ENCODE measurements at places on chromosomes 12 and 14.

DNA sequence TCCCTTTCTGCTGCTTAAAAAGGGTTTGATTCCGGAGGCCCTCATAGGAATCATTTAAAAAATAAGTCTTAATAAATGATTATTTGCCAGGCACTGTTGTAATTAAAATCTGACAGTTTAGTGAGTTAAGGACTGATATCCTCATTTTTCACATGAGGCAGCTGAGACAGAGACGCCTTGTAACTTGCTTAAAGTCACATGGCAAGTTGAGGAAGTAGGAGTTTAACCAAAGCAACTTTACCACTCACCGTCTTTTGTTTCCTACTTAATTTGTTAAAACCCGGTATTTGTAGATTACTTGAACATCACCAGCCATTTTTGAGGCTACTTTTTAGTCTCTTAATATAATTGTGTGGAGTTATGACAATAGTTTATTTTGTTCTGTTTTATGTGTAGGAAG, 2.4 kb downstream of the TIGAR start:
- DNase-seq: no peak

GRCh38 chr12:47273191-47273626, 193.4 kb upstream of the AMIGO2 start:
- no peak for DNase-seq

DNA sequence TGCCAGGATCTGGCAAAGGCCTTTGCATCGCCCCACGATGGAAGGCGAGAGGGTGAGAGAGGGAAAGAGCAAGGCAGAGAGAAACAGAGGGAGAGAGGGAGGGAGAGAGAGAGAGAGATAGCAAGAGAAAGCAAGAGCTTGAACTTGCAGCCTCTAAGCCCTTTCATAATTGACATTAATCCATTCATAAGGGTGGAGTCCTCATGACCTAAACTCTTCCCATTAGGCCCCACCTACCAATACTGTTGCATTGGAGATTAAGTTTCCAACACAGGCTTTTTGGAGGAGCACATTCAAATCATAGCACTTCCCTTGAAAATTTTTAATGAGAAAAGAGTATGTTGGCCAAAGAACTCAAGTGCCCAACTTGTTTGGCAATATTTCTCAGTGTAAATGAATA, 48.6 kb upstream of the ZDHHC17 start:
- DNase-seq: no peak

DNA sequence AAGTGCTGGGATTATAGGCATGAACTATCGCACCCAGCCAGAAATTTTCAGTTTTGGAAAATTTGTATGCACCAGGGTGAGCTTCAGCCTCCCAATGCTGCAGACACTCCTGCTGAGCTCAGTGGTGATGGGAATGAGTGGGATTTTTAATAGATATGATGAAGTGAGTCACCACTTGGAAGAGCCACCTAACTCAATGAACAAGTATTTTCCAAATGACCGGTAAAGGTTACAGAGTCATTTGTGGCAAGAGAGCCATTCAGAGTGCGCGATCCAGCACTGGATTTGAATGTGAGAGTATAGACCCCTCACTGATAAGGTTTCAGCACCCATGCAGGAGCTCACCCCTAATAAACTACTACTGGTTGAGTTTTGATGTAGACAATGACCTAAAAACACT, 100.7 kb downstream of the PPP2R5C start:
- no peak for DNase-seq

- no peak for DNase-seq
Measured at GRCh38 chr12:76694369-76694768, 69.5 kb upstream of the ZDHHC17 start.

DNA sequence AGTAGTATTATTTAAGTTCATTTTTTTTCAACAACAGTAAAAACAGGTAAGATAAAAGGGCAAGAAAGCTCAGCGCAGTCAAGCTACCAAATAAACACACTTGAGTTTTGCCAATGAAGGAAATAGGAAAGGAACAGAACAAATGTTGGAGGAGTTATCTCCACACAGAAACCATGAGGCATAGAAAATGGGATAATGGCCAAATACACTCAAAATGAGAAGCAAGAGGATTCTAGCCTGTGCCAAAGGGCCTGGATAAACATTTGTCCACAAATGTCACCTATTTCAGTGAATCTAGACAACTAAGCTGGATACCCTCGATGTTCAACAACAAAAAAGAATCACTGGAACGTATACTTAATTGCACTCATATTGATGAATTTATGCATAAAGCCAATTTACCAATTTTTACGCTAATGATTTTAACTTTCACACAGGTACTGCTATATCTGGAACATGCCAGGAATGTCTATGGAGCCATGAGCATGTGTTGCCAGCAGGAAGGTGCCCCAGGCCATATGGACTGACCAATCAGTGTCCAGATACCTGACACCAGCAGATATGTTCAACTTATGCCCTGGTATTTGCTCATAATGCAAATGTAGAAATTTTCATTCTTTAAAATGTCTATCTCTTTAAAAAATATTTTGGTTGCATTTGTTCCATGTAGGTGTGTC, 21.1 kb downstream of the ST8SIA1 start:
- DNase-seq: no peak

GRCh38 chr12:104575442-104576186, 118.9 kb downstream of the CHST11 start:
- DNase-seq: no peak

GRCh38 chr14:100891501-100892445, 11.7 kb downstream of the RTL1 start:
- DNase-seq: no peak

DNA sequence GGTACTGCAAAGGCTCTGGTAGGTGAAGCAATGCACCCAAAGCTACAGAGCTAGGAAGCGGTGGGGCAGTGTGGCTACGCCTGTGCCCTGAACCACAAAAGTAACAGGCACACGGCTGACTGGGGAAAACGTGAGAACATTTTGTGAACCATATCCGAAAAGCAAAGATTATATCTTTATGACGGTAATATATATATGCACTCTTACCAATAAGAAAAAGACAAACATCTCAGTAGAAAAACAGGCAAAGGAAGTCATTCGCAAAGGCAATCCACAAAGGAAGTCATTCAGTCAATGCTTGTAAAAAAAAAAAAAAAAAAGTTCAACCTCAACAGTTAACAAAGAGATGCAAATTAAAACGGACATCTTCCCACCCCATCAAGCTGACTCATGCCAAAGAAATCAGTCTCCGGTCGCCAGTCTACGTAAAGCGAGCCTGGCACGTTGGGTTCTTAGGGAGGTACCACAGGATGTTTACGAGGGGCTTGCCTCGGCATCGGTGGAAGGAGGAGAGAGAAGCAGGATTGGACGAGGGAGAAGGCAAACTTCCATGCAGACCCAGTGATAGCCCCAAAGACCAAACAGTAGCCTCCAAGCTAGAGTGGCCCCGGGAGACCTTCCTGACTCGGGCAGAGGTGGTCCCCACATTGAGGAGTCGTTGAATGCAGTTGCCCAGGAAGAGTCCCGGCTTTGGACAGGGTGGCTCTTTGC, 39.4 kb upstream of the PPP2R5C start:
- DNase-seq: no peak

GRCh38 chr14:52033101-52033642, 35.7 kb downstream of the NID2 start:
- no peak for DNase-seq

DNA sequence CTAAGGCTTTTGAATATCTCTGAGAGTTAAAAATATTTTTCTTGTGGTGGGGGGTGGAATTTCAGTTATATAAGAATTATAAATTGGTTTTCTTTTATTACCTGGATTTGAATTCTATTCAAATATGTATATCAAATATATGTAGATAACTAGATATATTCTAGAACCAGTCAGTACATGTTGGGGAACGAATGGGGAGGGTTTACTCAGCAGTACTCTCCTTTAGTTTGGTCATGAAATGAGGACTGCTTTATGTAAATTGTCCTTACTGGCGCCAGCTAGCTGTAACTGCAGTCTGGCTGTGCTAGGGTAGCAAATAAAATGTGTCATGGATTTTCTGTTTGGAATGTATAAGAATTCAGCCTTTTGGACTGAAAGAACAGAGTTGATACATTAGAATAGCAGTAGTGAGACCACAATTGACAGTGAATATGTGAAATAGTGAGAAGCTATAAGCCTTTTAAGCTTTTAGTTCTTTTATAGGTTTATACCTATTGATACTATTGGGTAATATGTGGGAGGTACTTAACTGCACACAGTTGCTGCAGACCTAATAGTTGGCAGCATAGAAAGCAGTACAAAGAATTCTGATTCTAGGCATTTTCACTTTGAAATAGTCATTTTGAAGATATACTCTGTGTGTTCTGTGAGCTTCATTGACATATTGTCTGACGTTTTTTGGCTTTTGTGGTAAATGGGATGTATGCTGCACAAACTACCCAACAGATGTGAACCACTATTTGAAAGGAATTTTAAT, 29.0 kb downstream of the ATF7IP start:
- DNase-seq: peak; percentile 78

- no peak for DNase-seq
Measured at GRCh38 chr12:63232896-63233295, 81.9 kb upstream of the AVPR1A start.

DNA sequence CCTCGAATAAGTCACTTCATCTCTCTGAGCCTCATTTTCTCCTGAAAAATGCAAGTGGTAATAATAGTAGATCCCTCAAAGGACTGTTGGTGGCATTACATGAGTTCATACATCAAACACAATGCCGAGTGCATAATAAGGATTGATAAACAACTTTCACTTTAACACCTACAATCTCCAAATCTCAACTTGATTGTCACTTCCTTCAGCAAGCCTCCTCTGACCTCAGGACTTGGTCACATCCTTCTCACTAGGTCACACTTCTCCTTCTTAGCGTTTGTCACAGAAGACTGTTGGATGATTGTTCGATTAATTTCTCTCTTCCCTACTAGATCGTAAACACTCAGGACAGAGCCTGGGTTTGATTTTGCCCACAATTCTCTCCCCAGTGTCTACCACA, 7.9 kb upstream of the PRKAB1 start:
- DNase-seq: no peak

DNA sequence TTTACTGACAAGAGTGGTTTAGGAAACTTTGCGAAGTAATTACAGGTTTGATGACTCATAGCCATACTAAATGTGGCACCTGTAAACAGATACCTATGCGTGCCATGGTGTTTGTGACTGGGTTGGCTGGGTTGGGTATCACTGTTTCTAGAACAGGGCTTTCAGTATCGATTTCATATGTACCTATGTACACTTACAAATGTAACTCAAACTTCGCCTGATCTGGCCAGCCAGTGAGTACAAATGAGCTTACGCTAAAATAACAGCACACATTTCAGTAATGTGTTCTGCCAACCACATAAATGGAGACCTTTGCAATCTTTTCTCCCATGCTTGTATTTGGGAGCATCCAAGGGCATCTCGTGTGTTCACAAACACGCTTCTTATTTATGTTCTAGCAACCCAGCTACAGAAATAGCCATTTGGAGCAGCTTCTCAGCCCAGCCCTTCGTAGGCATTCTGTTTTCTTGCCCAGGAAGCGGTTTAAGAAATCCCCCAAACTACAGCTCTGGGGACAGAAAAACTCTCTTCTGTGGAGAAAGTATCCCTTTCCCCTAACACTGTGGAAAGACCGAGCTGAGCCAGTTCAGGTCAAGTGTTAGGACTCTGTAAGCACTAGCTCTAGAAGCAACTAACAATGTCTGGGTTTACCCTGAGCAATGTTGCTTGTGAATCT, 42.3 kb upstream of the MDM1 start:
- DNase-seq: no peak

DNA sequence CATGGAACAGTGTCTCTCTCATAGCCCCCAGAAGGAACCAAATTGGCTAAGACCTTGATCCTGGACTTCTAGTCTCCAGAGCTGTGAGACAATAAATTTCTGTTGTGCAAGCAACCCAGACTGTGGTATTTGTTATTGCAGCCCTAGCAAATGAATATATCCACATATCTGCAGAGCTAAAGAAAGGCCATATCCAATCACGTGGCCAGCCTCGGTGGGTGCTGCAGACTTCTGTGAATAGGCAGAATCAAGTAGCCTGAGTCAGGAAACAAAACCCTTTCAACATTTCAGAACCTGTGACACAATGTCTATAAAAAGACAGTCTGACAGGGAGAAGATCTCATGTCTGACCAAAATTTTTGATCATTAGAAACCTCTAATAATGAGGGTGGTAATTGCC, 71.0 kb upstream of the CPM start:
- no peak for DNase-seq

DNA sequence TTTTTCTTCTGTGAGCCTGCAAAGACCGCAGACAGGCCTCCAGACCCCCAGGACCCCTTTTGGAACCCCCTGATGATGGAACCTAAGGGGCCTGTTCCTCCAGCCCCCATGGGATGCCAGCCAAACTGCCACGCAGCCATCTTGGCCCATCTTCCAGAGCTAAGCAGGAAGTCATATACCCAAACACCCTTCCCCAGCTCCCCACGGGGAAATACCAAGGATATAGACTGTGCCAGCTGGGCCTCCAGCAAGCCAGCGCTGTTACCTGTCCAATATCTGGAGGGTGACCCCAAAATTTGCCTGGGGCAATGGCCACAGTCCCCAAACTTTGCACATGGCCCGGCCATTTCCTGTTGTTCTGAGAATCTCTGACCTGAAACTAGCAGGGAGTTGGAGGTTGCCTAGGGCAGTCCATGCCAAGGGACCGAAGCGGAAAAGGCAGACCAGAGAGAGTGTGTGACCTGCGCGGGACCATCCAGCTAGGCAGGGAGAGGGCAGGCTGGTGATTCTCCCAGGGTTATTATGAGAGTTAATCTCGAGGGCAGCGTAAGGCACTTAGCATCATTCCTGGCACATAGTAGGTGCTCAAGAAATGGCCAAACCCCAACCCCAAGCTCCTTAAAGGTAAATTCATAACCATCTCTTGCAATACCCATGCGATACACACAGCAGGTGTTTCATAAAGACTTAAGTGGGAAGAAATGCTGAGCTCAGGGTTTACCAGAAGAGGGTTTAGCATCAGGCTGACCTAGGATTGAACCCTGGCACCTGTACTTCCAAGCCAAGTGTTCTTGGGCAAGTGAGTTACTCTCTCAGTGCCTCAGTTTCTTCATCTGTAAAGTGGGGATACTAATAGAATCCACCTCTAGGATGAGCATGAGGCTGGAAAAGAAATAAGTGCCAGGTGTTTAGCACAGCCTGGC, 2.6 kb upstream of the RASAL1 start:
- DNase-seq: no peak

DNA sequence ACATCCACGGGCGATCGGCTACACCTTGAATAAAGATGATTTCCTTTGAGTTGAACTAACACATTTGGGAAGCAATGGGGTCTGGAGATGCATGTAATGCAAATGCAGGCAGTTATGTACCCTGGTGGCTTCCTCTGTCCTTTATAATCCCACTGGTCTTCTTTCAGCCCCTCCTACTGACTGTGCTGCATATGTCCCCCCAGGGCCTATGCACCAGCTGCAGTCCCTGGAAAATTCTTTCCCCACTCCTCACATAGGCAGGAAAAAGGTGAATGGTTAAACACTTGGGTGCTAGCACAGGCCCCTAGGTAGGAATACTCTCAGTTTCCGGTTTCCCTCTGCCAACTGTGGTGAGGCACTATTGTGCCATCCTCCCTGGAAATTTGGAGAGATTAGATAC, 294.8 kb upstream of the SOX5 start:
- DNase-seq: no peak

DNA sequence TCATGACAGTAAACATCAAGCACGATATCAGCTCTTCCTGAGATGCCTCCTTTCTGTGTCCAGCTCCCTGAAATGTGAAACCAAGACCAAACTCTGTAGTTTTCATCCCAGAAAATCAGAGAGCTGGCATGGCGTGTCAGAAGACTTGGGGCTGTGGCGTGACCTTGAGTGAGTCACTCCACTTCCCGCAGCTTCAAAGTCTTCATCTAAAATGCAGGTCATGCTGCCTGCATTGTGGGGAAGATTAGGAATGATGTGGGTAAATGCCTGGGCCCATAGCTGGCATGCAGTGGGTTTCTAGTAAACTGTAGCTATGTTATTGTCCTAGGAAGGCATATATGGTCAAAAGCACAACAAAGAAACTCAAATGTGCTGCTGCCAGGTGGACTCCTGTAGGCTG, 28.8 kb downstream of the OAS2 start:
- no peak for DNase-seq
